ENCODE measurements at places on chromosomes 3 and 15.
A peak's percentile ranks its signal among the peaks of the same experiment; 100 is the strongest.

GRCh38 chr15:70361891-70362290 is 264.2 kb upstream of the TLE3 start:
- DNase-seq = no peak

GRCh38 chr15:57680021-57680420 is 26.5 kb upstream of the POLR2M start:
- DNase-seq = peak; percentile 73

DNA sequence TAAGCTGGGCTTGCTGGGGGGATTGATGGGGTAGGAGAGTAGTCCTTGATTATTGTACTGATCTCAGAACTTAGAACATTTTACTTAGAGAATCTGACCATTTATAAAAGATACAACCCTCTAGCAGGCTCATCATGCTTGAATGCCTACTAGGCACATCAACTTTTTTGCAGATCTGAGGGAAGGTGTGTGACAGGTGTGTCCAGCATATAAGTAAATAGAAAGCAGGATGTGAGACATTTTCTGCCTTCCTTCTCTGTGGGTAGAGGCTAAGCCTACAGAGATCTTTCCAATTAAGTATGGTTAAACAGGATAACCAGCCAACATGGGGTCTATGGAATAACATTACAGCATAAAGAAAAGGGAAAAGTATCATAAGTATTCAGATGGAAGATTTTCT is 159.1 kb downstream of the AKAP13 start:
- DNase-seq = no peak

- DNase-seq = no peak
Measured at GRCh38 chr3:160709477-160710182, 32.7 kb downstream of the ARL14 start.

- DNase-seq = no peak
Measured at GRCh38 chr15:47516972-47517371, 200.3 kb upstream of the SEMA6D start.

DNA sequence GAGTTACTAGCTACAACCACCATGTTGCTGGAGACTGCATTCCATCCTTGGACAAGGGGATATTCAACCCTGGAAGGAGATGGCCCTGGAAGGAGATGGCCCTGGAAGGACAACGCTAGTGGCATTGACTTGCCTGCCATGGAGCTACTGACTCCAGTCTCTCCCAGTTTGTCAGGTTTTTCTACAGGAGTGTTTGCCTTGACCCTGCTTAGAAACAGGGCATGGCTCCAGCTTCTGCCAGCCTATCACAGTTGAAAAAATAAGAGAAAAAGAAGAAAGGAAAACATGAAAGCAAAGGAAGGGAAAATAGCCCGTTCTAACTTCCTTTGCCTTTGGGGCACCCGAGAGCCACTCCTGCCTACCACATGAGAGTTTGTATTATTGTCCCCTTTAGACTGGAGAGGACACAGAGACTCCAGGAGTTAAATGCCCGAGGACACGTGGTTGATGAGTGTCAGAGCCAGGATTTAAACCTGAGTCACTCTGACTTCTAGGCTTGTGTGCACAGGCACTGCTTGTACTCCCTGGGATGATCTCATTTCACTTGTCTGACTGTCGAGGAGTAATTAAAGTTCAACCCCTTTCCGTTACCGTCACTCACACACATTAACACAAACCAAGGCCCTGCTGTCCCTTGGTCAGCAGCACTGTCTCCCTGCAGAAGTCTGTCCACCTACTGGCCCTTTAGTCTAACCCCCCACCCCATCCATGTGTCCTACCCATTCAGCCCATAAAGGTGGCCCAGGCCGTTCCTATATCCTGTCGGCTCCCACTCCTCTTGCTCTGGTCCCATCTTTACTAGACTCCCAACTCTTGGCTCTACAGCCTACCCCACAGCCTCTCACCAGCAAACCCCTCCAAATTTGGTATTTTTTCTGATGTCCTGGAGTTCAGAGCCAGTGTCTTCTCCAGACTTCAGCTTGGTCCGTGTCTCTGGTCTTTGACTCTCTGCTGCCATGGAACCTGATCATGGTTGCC is 46.1 kb downstream of the C2CD4A start:
- DNase-seq = peak; percentile 96

DNA sequence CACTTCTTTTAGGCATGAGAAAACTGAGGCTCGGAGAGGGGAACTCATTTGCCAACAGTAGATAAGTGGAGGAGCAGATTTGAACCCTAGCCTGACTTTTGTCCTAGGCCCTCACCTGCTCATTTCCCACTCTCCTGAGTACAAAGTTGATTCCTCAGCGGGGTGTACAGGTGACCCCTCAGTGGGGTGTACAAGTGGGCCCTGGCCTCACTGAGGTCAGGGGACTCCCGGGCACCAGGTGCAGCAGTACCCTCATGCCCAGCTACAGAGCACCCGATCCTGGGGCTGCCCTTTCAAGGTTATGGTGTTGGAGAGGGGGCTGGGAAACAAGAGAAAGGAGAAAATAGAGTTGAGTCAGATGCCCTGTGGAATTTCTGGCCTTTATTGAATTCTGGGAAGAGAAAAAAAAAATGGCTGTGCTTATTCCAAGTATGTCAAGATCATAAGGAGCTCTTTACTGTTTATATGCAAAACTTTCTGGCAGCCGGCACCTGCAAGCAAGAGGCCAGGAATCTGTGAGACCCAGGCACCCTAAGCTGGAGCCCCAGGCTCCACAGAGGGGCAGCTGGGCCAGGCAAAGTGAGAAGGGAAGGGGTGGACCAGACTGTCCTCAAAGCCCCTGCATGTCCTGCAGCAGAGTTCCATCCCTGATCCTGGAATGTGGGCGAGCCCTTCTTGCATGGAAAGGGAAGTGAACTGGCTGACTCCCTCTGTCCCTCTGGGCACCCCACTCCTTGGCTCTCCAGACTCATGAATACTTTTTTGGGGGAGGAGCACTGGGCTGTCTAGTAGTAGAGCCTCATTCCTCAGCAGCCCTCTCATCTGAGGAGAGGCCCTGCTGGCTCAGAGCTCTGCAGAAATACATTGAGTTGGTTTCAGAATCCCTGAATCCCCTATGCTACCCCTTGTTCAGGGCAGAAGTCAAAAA is 43.1 kb downstream of the AMOTL2 start:
- DNase-seq = peak; percentile 51

GRCh38 chr15:67843092-67843501 is 3.3 kb upstream of the RNU6-1 start:
- DNase-seq = no peak

- DNase-seq = no peak
Measured at GRCh38 chr3:177787279-177788041, 590.2 kb upstream of the TBL1XR1 start.

GRCh38 chr3:157786211-157786610 is 283.0 kb upstream of the VEPH1 start:
- peak; percentile 19 for DNase-seq

DNA sequence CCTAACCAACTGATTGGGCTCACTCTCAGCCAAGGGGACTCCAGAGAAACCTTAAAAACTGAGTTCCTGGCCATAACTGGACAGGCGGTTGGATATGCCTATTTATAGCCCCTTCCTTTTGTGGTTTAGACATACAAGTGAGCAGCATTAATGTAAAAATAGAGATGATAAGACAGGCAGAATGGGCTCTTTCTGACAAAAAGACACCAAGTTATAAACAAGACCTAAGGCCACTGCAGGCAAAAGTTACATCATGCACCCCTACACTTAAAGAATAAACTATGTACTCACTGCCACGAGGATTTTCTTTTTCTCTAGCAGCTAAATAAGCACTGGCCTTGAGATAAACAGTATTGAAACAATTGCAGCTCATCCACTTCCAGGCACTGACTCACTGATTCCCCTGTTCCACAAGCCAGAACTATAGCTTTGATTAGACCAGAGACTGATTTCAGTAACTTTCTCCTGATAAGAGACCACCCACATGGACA is 30.1 kb downstream of the SUCNR1 start:
- no peak for DNase-seq

DNA sequence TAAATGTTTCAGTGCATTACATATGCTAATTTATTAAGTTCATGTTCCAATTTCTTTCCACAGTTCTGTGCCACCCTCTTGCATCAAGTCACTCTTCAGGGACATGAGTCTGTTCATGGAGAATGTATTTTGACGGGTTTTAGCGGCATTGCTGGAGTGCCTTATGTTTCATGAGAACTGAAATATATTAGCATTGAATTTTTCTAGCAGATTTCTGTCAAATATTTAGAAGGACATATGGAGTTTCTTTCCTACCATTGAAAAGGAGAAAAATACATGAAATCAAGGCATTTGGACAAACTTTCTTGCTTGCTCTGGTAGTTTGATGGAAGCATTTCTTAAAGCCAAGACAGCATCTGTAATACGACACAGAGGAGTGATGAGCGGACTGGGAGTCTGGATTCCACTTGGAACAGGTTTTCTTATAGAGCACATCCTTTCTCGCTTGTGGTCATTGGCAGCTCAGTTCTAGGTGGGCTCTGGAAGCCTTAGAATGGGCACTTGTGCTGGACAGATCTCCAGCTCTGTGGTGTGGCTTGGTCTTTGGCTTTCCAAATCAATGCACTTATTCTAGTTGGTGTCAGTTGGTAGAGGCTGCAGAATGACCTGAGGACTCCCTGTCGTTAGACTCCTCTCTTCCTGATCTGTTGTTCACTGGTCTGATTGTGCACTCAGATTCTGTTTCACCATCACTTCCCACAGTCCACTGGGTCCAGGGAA is 84.6 kb upstream of the EIF1B start:
- DNase-seq = no peak

GRCh38 chr15:100092034-100092433 is 249.7 kb downstream of the ADAMTS17 start:
- no peak for DNase-seq

DNA sequence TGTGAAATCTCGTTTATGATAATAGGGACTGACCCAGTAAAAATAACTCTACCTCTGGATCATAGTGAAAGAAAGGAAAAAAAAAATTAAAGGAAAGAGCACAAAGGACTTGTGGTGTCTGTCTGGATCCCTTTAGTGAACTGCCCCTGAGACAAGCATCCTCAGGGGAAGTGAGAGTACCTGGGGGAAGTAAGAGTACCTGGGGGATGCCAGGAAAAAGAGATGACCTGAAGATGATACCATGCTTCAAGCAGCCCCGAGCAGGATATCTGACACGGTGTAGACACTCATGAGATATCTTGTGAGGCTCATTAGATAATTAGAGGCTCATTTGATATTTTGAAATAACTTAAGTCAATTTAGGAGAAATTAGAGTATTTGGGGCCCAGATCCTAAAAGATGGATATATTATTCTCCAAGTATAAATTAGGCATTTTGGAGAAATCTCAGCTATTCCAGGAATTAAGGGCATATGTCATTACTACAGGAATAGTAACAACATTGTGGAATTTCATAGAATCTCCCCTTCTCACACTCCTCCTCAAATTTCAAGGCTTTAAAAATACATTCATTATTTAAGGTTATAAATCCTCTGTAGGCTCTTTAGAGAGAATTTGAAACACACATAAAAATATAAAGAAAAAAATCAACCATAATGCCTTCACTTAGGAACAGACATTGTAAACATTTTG is 36.3 kb upstream of the PSMD6 start:
- no peak for DNase-seq

GRCh38 chr3:69326855-69327300 is 59.0 kb downstream of the FRMD4B start:
- no peak for DNase-seq

- no peak for DNase-seq
Measured at GRCh38 chr3:150779402-150779858, 16.5 kb upstream of the SIAH2 start.

- DNase-seq = peak; percentile 51
Measured at GRCh38 chr3:133547432-133548041, 25.9 kb upstream of the CDV3 start.

DNA sequence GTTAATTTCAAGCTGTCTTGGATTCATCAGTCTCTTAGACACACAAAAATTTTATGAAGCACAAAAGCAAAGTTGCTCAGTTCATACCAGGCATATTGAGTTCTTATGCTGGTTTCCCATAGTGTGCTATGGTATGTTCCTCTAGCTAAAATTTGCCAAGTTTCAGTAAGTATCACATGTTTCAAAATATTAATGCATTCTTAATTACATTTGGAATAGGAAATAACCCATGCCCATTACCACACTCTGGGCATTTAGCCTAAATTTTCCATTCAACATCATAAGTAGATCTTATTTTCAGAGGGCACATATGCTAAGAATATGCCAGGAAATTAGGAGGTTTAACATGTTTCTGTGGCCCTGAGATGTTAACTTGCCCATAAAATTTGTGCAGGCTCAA is 289.9 kb downstream of the SHOX2 start:
- no peak for DNase-seq

DNA sequence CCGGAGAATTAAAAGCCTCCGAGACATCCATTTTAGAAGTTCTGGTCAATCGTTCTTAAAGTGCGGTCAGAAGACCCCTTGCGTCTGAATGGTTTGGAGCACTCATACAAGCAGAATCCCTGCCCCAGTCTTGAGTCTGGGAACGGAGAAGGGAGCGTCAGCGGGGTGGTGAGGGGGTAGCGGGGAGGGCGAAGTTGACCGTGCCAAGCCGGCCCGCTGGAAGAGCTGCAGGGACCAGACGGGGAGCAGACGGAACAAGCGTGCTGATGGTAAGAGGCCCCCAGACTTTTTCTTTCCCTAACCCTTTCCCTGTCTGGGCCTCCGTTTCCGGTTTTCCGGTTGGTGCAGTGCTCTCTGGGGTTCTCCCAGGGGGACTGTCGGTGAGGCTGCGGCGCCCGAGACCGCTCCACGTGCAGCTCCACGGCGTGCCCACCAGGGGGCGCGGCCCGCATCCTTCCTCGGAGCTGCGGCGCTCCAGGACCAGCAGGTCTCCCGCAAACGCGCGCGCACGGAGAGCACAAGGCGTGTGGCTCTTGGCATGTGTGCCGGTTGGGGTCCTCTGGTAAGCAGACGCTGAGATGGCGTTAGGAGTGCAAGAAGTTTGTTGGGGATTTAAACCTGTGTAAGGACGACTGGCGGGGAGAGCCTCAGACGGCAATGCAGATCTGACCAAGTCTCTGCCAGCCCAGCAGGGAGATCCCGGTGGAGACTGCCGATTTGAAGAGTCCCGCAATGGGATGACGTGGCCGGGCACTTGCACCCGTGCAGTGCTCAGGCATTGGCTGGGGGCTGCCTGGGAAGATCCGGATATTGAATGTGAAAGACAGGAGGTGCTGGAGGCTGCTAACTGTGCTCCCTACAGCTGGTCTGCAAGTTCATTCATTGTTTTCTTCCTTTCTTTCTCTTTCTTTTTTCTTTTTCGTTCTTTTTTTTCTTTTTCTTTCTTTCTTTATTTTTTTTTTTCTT is 19.2 kb upstream of the CORO2B start:
- DNase-seq = peak; percentile 49

DNA sequence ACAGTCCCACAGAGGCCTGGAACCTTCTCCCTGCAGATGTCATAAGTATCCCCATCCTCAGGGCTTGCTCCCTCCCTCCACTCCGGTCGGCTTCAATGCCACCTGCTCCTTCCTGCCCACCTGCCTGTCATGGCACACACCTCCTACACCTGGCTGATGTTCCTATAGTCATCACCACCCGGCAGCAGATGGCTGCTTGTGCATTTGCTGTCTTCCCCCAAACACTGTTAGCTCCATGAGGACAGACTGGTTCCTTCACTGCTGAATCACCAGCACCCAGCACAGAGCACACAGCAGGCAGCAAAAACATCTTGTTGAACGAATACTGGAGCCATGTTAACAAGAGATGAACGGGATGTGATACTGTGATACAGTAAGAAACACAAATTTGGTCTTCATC is 14.8 kb downstream of the TARS3 start:
- no peak for DNase-seq

- DNase-seq = no peak
Measured at GRCh38 chr3:69914395-69914794, 85.1 kb upstream of the SAMMSON start.

All from kidney glomerular epithelial cell (primary cell).